ENCODE measurements at places on chromosomes 5 and 9.
A peak's percentile ranks its signal among the peaks of the same experiment; 100 is the strongest.

GRCh38 chr9:4196376-4196775, 103.5 kb downstream of the GLIS3 start:
- DNase-seq, result no peak

DNA sequence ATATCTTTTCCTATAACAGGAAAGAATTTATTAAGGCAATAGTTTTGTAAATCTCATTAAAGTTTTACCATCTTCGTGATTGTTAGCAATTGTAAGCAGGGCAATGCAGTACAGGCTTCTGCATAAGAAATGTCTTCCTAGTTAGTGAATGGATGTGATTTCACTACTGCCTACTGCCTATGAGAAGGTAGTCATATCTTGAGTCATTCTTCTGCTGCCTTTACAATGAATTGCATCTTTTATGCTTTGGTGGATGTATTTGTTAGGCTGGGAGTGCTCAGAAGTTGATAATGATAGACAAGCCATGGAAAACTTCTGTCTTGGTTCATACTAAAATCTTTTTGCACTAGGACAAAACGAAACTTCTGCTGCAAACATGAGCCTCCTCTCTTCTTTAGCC, 128.0 kb downstream of the ADAMTSL1 start:
- DNase-seq, result no peak

GRCh38 chr5:137858223-137858916, 9.3 kb upstream of the MYOT start:
- DNase-seq, result no peak

DNA sequence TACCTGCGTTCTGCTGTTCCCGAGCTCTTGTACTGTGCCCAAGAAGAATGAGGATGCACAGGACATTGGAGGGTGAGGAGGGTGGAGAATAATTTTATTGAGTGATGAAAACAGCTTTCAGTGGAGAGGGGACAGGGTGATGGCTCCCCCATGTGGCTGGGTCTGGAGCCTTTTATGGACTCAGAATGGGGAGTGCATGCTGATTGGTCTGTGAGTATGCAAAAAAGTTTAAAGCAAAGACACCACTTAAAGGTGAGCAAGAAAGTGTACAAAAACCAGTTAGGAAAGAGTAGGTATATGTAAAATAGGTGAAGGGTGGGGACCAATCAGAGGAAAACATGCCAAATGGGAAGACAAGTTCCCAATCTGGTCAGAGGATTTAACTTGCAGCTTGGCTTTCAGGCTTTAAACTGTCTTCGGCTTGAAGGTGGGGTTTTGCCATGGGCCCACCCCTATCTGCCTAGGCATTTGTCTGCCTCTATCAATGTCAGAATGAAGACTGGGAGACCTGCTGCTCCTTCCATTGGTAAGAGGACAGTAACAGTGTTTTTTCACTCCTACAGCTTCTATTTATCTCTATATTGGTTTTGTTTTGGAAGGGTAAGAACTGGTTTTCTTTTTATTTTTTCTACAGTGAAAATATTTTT, 118.0 kb upstream of the RAI14 start:
- DNase-seq, result no peak

- DNase-seq, result no peak
Observed at GRCh38 chr9:37191403-37192089, 71.2 kb downstream of the ZCCHC7 start.

DNA sequence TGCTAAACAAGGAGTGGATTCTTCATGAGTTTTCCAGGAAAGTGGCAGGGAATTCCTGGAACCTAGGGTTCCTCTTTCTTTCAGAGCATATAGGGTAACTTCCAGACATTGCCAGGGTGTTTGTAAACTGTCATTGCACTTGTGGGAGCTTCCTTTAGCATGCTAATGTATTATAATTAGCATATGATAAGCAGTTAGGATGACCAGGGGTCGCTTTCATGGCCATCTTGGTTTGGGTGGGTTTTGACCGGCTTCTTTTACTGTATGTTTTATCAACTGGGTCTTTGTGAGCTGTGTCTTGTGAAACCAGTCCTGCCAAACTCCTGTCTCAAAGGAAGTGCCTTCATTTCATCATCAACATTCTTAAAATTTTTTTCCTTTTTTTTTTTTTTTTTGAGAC, 11.9 kb upstream of the MELK start:
- DNase-seq, result no peak

DNA sequence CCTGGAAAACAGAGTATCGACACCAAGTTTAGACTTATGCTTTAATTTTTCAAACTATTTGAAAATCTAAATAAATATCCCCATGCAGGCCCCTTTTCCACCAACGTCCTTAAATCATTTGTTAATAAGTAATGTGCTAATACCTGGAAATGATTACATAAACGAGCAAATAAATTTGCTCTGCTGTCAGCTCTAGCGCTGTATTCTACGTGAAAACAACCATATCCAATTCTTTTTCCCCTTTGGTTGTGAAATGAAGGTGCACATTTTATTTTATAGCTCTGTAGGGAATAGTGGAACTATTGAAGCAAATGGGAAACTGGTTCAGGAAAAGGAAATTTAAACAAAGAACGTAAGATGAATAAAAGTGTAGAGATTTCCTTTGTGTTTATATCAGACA, 137.7 kb upstream of the ZNF608 start:
- no peak for DNase-seq

DNA sequence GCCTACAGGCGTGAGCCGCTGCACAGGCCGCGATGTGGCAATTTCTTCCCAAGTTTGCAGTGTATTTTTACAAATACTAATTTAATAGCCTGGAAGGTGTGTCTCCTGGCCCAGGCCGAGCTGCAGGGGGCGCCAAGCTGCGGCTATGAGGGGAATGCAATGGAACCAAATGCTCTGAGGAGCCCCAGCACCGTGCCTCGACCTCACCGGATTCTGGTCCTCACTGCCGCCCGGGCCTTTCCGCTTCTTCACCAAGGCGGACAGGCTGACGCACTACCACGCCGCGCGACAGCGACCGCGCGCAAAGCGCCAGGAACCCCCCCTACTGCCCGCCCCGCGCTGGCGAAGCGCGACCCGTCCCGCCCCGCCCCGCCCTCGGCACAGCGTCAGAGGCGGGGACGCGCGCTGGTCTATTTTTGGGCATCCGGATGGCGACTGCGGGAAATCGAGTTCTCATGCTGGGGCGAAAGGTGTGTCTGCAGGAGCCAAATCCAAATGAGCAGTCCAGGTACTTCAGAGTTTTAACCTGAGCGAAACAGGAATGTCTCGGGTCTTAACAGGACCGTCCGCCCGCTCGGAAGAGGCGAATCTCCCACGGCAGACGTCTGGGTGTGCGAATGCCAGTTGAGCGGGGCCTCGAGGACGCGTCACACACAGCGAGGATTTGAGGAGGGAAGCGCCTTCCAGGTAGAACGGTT, 31.7 kb upstream of the PRXL2C start:
- peak; percentile 86 for DNase-seq

DNA sequence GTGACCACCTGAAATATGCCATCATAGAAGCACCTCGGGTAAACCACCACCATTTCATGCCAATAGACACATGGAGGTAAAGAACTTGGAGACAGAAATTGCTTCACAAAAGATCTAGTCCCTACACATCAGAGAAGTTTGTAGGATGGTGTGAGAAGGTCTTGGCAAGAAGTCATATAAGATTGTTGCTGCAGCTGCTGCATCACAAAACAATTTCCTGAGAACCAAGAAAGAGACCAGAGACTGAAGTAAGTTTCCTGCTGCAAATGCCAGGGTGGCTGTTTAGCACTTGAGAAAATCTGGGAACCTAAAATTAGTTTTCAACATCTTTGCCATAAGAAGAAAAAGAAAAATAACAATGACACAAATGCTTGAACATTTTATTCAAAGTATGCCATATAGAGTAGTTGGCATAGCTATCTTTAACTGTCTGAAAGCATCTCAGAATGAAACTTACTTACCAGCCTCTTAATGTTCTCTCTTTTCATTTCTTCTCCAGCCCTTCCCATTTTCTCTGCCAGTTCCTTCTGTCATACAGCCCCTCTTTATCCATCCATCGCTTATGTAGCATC, 114.3 kb downstream of the KCTD16 start:
- no peak for DNase-seq

- no peak for DNase-seq
Observed at GRCh38 chr9:23659346-23660006, 166.6 kb downstream of the ELAVL2 start.

- DNase-seq, result no peak
Observed at GRCh38 chr5:140989254-140990020, 23.2 kb downstream of the PCDHAC2 start.

Measured in glutamatergic neuron (in vitro differentiated cells).